ENCODE measurements at places on chromosomes 1 and 21. TPM values are rescaled to one million over a fixed set of nuclear protein-coding genes. Genes with fewer than 3 reads are reported as not detected.

GRCh38 chr1:202085682-202086373 lies 36.9 kb upstream of the GPR37L1 start:
- no peak for DNase-seq

DNA sequence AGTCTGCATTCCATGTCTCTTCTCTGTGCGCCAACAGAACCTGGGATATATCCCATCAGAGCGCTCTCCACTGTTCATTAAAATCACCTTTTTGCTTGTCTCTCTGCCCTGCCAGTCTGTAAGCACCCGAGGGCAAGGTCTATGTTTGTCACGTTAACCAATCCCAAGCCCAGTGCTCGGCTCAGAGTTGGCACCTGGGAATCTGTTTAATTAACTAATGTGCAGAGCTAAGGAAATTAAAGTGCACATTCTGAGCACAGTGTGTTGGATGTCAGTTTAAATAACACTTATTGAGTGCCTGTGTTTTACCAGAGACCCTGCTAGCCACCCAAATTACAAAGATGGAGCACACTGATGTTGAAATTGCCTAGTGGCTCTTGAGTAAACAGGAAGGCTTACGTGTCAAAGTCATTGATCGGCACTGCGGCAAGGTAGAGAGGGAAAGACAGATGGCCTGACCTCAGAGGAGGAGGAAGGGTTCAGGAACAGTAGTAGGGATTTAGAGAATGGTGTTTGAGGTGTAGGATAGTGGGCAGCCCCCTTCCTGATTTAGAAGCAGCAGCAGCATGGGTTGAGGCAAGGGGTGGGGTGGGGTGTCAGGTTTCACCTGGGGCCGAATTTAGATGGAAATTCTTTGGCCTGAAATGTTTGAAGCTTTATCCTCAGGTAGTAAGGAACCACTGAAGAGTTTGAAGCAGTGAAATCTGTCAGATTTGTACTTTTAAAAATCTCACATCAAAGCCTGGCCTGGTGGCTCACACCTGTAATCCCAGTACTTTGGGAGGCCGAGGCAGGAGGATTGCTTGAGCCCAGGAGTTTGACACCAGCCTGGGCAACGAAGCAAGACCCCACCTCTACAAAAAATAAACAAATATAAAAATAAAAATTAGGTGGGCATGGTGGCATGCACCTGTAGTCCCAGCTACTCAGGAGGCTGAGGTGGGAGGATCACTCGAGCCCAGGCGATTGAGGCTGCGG lies 7.7 kb downstream of the ARMH1 start:
- no peak for DNase-seq

GRIK3 gene
- total RNA-seq, result not detected

NBPF10 gene
- 0.72 TPM for total RNA-seq

- no peak for DNase-seq
These were observed 23.4 kb downstream of the RIPK4 start for GRCh38 chr21:41743321-41744027.

DNA sequence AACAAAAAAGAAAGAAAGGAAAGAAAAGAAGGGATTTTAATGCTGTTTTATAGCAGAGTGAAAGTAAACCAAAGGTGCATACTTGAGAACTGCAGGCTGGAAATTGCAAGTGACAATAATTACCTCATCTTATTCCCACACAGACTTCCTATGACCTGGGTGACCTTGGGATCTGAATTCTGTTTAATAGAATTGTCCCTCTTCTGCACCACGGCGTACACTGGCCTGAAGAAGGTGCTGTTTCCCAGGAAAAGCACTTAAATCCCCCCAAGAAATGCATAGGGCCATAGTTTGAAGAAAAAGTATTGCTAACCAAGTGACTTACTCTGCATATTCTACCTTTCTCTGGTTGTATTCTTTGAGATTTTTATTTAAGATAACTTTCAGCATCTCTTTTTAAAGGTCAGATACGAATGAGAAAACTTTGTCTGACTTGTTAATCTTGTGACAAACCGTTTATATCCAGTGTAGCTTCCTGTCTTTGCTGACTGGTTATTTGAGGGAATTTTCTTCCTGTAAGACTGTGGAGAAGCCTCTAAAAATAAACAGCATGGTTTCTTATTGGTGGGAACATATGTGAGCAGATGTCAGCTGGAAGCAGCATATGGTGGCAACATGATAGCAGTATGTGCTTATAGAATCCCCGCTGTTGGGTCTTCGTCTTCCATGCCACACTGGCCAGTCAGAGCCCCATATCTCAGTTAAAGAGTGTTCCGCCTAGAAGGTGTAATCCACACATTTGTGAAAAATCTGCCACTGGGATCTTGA lies 16.3 kb downstream of the TGFB2 start:
- peak; percentile 59 for DNase-seq

DNA sequence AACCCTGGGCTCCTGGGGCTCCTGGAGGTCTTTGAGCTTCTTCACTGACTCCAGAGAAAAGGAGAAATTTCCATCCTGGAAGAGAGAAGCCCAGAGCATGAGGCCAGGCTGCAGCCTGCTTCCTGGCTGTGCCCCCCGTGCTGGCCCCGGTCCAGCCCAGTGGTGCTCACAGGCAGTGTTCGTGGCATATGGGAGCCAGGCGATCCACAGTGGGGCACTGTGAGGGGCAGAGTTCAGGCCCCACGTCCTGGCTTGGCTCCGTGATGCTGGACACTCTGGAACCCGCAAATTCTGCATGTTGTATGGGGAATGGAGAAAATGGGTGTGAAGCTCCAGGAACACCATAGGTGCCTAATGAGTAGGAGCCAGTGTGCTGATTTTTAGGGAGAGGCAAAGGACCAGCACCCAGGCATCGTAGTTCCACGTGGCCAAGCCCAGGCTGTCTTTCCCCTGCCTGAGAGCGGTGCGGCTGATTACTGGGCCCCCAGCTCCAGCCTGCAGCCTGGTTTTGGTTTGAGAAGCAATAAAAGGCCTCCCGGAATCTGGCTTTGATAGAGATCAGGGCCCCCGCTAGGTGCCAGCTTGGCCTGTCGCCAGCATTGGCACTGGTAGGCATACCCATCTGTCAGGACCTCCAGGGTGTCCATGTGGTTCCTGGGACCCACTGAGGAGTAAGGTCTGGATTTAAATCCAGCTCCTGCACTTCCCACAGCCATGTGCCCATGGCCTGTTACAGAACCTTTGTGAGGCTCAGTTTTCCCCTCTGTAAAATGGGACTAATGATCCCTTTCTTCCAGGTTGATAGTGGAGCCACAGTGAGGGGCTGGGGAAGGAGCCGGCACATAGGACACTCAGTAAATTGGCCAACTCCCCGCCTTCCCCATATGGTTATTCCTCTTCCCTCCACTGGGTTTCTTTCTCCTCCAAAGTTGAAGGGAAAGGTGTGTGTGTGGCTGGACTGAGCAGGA lies 725 bp downstream of the GUCA2A start:
- no peak for DNase-seq

GRCh38 chr1:162383516-162383915 lies 2.0 kb downstream of the C1orf226 start:
- DNase-seq, result no peak

GRCh38 chr1:30299393-30299792 lies 424.0 kb downstream of the MATN1 start:
- no peak for DNase-seq

GRCh38 chr1:7006996-7007871 lies 222.0 kb downstream of the CAMTA1 start:
- DNase-seq, result no peak

FAM177B gene
- 0.57 TPM for total RNA-seq

FMO2 gene
- not detected for total RNA-seq

DNA sequence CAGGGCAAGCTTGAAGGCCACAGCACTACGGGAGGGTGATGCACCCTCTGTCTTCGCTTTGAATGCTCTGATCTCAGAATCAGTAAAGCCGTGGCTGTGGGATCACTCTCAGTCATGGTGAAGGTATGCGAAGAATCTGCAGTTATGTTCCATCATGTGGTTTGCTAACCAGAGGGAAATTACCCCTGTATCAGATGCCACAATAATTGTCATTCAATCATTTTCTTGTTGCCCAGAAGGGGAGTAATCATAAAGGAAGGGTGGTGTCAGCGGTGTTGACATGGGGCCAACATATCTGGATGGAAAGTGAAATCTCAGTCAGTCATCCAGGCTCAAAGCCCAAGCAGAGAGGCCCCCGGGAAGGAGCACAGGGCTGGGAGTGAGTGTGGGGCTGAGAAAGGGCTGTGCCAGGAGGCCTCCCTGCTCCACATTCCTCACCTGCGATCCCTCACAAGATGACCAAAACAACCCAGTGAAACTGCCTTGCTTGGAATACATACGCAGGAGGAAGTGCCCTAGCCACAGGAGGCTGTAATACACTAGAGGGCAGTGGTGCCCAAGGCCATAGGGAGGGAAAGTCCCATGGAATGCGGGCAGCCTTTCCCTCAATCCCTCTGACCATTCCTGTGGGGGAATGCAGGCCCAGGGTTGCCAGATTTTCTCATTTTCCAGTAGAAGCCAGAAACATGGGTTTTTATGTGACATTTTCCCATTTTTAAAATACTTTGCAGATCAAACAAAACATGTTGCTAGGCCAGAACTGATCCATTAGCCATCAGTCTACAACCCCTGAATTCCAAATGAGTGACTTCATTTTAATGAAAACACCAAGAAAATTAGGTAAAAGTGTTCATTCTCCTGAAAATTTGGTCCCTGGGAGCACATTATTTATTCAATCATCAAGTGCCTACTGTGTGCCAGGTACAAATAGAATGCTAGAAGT lies 95.7 kb upstream of the VANGL1 start:
- peak; percentile 50 for DNase-seq

DNA sequence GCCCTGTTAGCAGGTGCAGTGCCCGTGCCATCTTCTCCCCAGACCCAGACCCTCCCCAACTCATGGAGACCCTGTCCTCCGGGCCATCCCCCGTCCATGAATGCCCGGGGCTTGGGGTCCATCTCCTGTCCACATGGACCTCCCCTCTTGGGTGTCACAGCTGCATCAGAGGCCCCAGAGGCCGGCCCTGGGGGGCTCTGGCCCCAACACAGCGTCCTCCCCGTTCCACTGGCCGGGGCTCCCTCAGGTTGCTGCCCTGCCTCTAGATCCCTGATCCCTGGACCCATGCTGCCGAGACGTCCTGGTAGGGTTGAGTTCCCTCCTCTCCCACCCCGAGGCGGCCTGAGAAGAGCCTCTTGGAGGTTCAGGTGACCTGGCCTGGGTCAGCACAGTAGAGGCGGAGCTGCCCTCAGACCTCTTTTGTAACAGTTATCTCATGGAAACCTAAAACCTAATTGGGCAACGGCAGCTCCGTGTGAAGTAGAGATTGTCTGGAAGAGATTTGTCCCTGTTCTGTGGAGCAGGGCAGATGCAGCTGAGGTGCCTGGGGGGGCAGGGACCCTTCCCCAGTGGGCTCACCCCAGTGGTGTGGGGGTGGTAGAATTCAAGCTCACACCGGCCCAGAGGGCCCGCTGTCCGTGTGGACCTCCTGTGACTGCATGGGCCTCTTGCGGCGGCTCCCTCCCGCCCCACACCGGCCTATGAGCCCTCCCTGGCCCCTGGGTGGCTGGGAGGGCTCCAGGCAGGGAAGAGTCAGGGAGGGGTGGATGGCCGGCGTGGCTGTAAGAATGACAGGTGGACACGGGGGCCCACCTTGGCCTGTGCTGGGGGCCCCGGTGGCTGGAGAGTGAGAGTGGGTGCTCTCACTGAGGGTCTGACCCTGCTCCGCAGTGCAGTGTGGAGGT lies 56.1 kb downstream of the SKI start:
- DNase-seq, result no peak

GRCh38 chr1:198495631-198496030 lies 44.8 kb downstream of the ATP6V1G3 start:
- DNase-seq, result no peak

GRCh38 chr1:184647471-184647870 lies 107.2 kb downstream of the EDEM3 start:
- DNase-seq, result no peak

DPT gene
- not detected for total RNA-seq

CLCNKA gene
- total RNA-seq, result not detected

GRCh38 chr1:111571987-111572386 lies 47.6 kb upstream of the RAP1A start:
- DNase-seq, result no peak

ABCD3 gene
- total RNA-seq, result 29.6 TPM

LCE1B gene
- total RNA-seq, result not detected

C1orf167 gene
- 0.14 TPM for total RNA-seq

GRCh38 chr1:205488074-205488723 lies 16.3 kb upstream of the CDK18 start:
- DNase-seq, result peak; percentile 72

DNA sequence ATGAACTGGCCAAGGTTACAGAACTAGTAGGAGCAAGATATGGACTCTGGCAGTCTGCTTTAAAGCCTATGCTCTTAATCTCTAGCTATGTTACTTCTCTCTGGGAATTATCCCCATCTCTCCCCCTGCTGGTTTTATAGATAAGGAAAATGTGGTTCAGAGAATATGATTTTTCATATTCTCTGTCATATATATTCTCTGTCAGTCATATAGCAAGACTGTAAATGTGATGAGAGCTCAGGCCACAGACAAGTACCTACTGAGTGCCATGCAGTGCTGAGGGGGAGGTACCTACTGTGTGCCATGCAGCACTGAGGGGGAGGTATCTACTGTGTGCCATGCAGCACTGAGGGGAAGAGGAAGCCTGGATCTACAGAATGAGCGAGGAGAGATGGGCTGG lies 220.3 kb upstream of the FGGY start:
- no peak for DNase-seq

DNA sequence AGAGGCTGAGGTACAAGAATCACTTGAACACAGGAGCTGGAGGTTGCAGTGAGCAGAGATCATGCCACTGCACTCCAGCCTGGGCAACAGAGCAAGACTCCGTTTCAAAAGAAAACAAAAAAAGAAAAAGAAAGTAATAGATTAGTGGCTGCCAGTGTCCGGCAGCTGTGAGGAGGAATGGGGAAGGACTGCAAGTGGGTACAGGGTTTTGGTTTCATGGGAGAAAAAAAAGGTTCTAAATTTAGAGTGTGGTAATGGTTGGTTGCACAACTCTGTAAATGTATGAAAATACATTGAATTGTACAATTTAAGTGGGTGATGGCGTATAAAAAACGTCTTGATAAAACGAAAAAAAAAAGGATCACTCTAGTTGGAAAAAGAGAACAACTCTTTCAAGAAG lies 6.7 kb downstream of the TAF1A start:
- no peak for DNase-seq

- no peak for DNase-seq
These were observed 9.6 kb upstream of the HTR6 start for GRCh38 chr1:19654886-19655717.

Data from NCI-H460 (cell line).